ENCODE measurements at places on chromosomes 2 and 18.

GRCh38 chr2:189014449-189015138 is 40.4 kb downstream of the COL3A1 start:
- H3K27me3 ChIP-seq = no peaks in the 10 kb centered on the region
- H3K27ac ChIP-seq = peak overlapping the region; percentile 30
- no peaks in the 10 kb centered on the region for H3K36me3 ChIP-seq
- no peak overlapping the region for H3K4me3 ChIP-seq

- no peak overlapping the region for H3K27ac ChIP-seq
- no peaks in the 10 kb centered on the region for H3K4me1 ChIP-seq
- H3K36me3 ChIP-seq = no peaks in the 10 kb centered on the region
- no peak overlapping the region for H3K4me3 ChIP-seq
- DNase-seq = no peak
Observed at GRCh38 chr18:23605941-23606340, 19.6 kb upstream of the NPC1 start.

- no peaks in the 10 kb centered on the region for H3K27me3 ChIP-seq
Observed at GRCh38 chr18:505483-506122, 5.1 kb upstream of the COLEC12 start.

DNA sequence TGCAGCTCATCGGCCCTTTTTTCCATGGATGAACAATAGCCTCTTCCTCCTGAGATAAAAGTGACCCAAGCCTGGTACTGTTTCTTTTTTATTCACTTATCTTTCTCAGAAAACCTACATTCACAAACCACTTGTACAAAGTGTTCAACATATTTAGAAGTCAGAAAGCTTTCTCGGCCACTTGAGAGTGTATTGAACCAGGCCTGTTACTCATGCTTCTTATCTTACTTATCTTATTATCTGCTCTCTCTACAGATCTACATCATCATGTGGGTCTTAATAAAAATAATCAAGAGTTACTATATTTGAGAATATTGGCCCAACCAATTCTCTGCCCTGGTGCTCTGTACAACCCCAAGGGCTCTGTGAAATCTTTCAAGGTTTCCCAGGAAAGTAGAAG is 242.1 kb downstream of the MREG start:
- no peak for DNase-seq
- no peak overlapping the region for H3K4me3 ChIP-seq
- no peak overlapping the region for H3K27ac ChIP-seq
- no peaks in the 10 kb centered on the region for H3K36me3 ChIP-seq
- H3K27me3 ChIP-seq = no peaks in the 10 kb centered on the region

GRCh38 chr2:47402805-47403608 is at the start of gene MSH2:
TSS of gene MSH2 (plus strand) at chr2:47403156. CDS start at chr2:47403192, 36 bp downstream.
- H3K27me3 ChIP-seq = no peaks in the 10 kb centered on the region
- peak within 1 kb of the TSS; percentile 42 for H3K27ac ChIP-seq
- no peaks in the 10 kb centered on the region for H3K36me3 ChIP-seq
- peak within 1 kb of the TSS; percentile 90 for H3K4me3 ChIP-seq

- H3K27ac ChIP-seq = no peak overlapping the region
- no peaks in the 10 kb centered on the region for H3K27me3 ChIP-seq
- no peaks in the 10 kb centered on the region for H3K4me1 ChIP-seq
- H3K4me3 ChIP-seq = no peak overlapping the region
- H3K36me3 ChIP-seq = no peaks in the 10 kb centered on the region
Observed at GRCh38 chr18:24837066-24837465, 376.6 kb downstream of the HRH4 start.

DNA sequence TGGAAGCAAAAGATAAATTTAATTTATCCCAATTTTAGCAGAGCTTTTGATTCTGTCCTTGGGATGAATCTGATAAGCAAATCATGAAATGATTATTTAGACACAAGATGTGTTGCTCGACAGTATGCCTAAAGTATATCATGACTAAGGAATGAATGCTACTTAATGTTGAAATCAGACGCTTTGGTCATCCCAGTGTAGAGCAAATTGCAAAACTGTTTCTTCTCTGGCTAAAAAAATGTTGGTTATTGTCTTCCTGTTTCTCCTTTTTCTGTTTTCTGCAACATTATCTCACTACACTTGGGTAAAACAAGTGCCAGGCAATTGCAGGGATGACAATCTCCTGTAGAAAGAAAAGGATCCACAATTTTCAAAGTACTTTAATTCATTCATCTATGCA is 66.4 kb downstream of the BABAM2 start:
- no peak overlapping the region for H3K27ac ChIP-seq
- H3K27me3 ChIP-seq = no peaks in the 10 kb centered on the region
- no peak overlapping the region for H3K4me3 ChIP-seq
- H3K4me1 ChIP-seq = peaks cover 60% of the 10 kb centered on the region

DNA sequence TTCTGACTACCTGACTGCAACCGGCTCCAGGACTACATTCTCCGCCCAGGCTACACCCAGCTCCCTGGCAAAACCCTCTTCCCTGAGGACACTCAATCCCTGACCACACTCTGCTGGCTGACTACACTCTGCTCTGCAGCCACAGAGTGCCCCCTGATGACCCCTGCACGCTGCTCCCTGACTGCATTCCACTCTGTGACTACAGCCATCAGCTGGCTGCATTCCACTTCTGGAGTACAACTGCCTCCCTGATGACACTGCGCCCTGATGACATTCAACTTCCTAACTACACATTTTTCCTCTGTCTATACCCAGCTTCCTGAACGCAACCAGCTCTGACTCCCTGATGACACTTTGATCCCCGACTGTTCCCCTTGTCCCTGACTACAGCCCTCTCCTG is 71.3 kb upstream of the NRXN1 start:
- DNase-seq = no peak
- H3K27ac ChIP-seq = no peak overlapping the region
- H3K4me3 ChIP-seq = no peak overlapping the region
- H3K27me3 ChIP-seq = no peaks in the 10 kb centered on the region
- no peaks in the 10 kb centered on the region for H3K4me1 ChIP-seq

DNA sequence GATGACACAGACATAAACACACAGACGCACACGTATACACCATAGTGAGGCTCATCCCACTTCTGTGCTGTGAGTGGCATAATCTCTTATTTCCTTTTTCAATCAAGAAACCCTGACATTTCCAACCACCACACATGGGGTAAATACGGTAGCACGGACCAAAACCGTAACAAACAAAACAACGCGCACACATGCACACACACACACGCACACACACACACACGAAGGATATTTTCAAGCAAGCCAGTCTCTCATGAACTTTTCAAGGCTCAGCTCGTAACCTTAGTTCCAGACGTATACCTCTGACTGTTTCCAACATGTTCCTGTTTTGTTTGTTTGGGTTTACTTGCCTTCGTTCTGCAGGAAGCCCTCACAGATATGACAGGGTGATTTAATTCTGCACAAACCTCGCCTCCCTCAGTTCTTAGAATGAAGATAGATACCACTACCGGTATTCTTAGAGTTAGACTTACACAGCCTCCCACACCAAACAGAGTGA is 119.8 kb downstream of the BCL2 start:
- no peaks in the 10 kb centered on the region for H3K27me3 ChIP-seq
- no peak for DNase-seq
- H3K27ac ChIP-seq = no peak overlapping the region
- H3K4me1 ChIP-seq = peaks cover 73% of the 10 kb centered on the region
- H3K36me3 ChIP-seq = no peaks in the 10 kb centered on the region
- H3K4me3 ChIP-seq = no peak overlapping the region

DNA sequence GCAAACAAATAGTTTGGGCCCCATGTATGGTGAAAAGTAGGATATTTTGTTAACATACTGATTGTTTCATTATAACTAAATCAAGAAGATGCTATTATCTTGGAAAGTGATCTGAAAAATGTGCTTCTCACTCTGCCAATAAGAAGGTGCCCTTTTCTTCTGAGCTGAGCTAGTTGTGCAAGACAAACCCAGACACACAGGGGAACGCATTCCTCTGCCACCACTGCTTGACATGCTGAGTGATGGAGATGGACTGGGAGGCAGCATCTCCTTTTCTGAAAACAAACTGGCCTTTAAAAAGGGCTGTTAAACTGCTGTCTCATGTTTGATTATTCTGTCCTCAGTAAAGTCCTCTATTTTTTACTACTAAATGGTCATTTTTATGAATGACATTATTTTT is 1989.9 kb upstream of the CELF4 start:
- no peak for DNase-seq
- no peaks in the 10 kb centered on the region for H3K36me3 ChIP-seq
- H3K4me3 ChIP-seq = no peak overlapping the region
- no peak overlapping the region for H3K27ac ChIP-seq
- H3K27me3 ChIP-seq = no peaks in the 10 kb centered on the region

- H3K36me3 ChIP-seq = no peaks in the 10 kb centered on the region
- H3K4me3 ChIP-seq = no peak overlapping the region
- no peaks in the 10 kb centered on the region for H3K4me1 ChIP-seq
- DNase-seq = no peak
- no peak overlapping the region for H3K27ac ChIP-seq
Observed at GRCh38 chr2:104685591-104685990, 168.3 kb upstream of the POU3F3 start.

DNA sequence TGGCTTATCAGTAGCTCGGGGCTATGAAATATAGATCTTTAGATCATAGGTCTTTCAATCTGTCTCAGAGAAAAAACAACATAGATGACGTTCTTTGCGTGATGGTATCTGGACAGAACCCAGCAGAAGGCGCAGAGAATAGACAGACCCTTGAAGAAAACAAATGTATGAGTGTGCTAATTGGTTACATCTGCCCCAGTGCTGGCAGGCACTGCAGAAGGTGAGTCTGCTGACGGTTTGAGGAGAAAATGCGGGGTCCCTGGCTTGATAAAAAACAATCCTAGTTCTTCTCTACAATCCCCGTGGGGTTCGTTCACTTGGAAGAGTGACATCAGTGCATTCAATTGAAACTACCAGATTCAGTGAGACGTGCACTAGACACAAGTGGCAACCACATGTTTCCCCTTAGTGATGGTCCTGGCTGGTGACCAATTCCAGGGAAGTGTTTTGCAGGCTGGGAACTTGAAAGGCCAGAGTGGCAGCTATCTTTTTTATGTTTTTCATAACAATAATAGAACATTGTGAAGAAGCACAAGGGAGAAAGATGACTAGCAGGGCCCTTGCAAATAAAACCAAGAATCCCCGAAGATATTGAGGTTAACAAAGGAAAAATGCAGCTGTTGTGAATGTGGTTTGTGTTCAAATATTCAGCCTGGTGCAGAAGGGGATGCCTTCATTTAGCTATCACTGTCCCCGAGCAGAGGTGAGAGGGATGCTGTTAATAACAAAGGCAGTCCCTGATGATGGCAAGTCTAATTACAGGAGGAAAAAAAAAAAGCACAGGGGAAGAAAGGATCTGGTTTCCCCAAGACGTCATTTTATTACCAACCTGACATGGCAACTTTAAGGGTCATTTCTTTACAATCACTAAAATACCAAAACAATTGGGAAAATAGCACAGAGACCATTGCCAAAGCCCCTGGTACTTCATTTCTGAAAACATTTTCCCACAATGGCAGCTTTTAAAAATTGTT is 337.6 kb upstream of the FIGN start:
- no peaks in the 10 kb centered on the region for H3K4me1 ChIP-seq
- H3K36me3 ChIP-seq = no peaks in the 10 kb centered on the region
- no peak overlapping the region for H3K27ac ChIP-seq

Measured in vagina (tissue), 2 donors.